ENCODE measurements at places on chromosomes 13 and 19. TPM values are rescaled to one million over a fixed set of nuclear protein-coding genes. Genes with fewer than 3 reads are reported as not detected.

DNA sequence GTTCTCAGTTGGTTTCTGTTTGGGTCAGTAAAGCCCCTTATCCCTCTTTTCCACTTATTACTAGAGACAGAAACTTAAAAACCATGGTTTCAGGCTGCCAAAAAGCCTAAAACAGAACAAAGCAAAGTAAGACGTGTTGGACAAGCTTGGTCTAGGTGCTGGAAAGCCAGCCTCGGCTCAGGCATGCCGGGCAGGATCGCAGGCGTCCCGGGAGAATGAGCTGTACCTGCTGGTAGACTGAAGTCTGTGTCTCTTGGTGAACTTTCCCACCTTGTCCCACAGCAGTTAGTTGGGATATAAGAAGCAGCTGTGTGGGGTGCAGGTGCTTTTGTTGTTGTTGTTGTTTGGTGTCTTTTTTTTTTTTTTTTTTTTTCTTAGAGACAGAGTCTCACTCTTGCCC is 20.8 kb downstream of the PRAM1 start:
- no peak overlapping the region for H3K4me3 ChIP-seq
- H3K36me3 ChIP-seq = no peaks in the 10 kb centered on the region
- H3K27me3 ChIP-seq = no peaks in the 10 kb centered on the region
- DNase-seq = peak; percentile 26
- H3K4me1 ChIP-seq = peaks cover 4% of the 10 kb centered on the region

DNA sequence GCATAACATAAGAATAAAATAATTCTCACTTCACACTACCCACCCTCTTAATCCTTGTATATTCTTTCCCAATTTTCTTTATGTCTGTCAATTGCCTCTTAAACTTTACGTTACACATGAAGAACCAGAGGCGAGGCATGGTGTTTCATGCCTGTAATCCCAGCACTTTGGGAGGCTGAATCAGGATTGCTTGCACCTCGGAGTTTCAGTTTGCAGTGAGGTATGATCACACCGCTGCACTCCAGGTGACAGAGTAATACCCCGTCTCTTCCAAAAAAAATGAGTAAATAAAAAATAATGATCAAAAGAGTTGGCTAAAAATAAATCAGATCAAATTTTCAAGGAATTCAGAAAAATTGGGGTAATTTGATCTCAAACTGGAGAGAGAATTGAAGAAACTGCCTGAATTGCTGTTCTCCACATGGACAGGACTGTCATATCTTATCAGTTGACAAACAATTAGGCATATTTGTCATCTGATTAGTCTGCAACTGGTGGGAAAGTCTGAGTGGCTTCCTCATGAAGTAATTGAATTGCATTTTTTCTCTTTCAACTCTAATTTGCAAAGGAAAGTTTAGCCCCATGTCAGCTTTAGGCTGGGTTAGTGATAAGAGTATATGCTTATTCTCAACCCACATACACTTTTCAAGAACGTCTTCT is 302.9 kb downstream of the ITGBL1 start:
- no peak overlapping the region for H3K4me3 ChIP-seq
- no peaks in the 10 kb centered on the region for H3K36me3 ChIP-seq
- DNase-seq = no peak
- H3K4me1 ChIP-seq = no peaks in the 10 kb centered on the region
- H3K27me3 ChIP-seq = no peaks in the 10 kb centered on the region
- H3K27ac ChIP-seq = no peak overlapping the region

GRCh38 chr19:13957051-13957450 is 4.7 kb downstream of the DCAF15 start:
- H3K27me3 ChIP-seq = no peaks in the 10 kb centered on the region
- no peaks in the 10 kb centered on the region for H3K36me3 ChIP-seq
- DNase-seq = no peak
- no peak overlapping the region for H3K4me3 ChIP-seq

- no peaks in the 10 kb centered on the region for H3K36me3 ChIP-seq
- peak within 1 kb of the TSS; percentile 100 for H3K4me3 ChIP-seq
- DNase-seq = no peak
- H3K27ac ChIP-seq = peak within 1 kb of the TSS; percentile 98
- H3K4me1 ChIP-seq = peaks cover 15% of the 10 kb centered on the region
Measured at GRCh38 chr19:46601318-46602224, at the start of gene CALM3. Gene CALM3 (plus strand): TSS chr19:46601330. CDS start chr19:46601435, 105 bp downstream.

- DNase-seq = no peak
- H3K4me1 ChIP-seq = no peaks in the 10 kb centered on the region
- no peak overlapping the region for H3K4me3 ChIP-seq
- no peaks in the 10 kb centered on the region for H3K36me3 ChIP-seq
- no peaks in the 10 kb centered on the region for H3K27me3 ChIP-seq
Measured at GRCh38 chr19:32223595-32224370, 121.6 kb upstream of the ZNF507 start.

TPTE2 gene
- not detected for polyA plus RNA-seq

All from ovary (tissue), 10 donors.